ENCODE measurements at places on chromosomes 11 and 22.

DNA sequence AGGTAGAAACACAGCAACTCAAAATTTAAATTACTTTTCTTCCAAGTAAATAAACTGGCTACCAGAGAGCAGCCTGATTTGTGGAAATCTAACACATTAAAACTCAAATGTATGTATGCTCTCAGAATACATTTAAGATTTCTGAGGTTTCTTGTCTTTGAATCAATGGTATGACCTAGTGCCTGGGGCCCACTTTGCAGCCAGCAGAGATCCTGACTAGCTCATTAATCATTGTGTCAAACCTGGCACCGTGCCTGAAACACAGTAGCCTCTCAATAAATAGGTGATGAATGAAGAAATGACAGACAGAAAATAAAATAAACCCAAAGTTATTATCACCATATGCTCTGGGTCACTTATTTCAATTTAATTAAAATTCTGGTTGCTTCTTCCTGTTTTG, 176.2 kb upstream of the FAT3 start:
- DNase-seq: no peak

GRCh38 chr11:129163714-129164164, 28.4 kb downstream of the ARHGAP32 start:
- no peak for DNase-seq

GRCh38 chr11:76321340-76321739, 59.6 kb downstream of the THAP12 start:
- no peak for DNase-seq

- DNase-seq: no peak
These were observed 89.0 kb upstream of the PITPNB start for GRCh38 chr22:28008056-28008455.

DNA sequence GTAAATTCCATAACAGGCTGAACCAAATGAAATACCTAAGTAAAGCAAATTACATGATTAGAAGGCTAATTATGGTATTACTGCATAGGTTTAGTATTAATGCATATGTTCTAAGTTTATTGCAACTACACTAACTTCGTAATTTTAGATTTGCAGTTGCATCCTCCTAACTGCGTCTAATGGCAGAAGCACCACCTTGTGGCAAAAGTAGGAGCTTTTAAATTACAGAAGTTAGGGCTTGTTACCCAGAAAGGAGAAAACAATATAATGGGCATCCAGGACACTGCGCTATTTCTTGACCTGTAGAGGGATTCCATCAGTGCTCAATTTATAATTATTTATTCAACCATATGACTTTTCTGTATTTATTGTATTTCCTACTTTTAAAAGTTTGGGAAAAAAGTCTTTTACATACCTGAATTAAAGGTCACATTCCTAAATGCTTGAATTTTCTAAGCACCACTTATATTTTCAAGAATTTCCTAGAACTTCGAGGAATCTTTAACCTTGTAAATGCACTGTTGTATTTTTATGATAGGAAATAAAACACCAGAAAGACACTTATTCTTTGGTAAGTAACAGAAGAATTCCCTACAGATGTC, 16.3 kb upstream of the GPR83 start:
- DNase-seq: peak; percentile 69

DNA sequence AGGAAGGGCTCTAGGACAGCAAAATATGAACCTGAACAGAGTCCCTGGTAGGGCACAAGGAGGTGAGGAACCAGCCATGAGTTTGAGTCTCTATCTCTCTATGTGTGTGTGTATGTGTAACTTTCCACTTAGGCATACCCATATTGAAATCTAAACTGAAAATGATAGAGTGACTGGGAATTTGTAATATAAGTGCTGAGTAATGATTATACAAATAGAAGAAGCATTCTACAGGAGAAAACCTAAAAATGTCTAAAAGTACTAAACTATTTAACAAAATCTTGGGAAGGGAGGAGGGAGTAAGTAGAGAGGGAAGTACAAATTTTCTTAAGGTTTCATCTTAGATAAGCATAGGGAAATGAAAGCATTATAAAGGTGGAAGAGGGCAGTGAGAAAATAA, 97.1 kb upstream of the ZC3H12C start:
- no peak for DNase-seq

DNA sequence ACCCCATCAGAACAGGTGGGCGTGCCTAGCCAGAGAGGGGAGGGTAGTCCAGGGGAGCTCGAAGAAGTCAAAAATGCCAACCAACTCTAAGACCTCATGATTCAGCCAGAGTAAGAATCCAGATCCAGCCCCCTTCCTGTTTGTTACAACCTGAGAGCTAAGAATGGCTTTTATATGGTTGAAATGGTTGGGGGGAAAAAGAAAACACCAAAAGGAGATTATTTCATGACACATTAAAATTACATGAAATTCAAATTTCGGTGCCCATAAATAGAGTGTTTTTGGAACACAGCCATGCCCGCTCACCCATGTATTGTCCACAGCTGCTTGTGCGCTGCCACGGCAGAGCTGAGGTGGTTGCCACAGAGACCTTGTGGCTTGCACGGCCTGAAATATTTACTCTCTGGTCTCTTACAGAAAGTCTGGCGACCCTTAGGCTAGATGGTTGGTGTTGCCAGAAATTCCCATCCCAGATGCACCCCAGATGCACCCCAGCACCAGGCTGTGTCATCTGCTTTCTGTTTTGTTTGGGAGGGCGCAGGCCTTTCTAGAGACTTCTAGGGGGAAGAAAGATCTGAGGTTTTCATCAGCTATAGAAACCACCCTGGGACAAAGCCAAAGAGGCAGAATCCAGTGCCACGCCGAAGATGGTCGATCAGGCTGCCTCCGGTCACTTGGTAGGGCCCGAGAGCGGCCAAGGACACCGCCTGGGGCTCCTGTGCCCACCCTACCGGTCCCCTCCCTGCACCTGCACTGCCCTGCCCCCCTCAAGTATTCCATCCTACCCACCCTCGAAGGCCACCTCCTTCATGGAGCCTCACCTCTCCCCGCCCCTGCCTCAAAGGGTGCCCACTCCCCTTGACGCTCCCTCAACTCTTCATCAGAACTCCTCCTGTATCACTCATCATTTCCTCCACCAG, 80.2 kb downstream of the DSCAML1 start:
- DNase-seq: no peak

GRCh38 chr11:113464416-113464815, 10.8 kb downstream of the DRD2 start:
- no peak for DNase-seq

GRCh38 chr11:76226626-76227025, 20.3 kb upstream of the WNT11 start:
- DNase-seq: no peak

- no peak for DNase-seq
These were observed 2.4 kb downstream of the SLC16A8 start for GRCh38 chr22:38081636-38081940.
